Testis (tissue), 5 donors: ENCODE measurements at places on chromosomes 3 and 15. TPM values are rescaled to one million over a fixed set of nuclear protein-coding genes. Genes with fewer than 3 reads are reported as not detected.

GRCh38 chr15:98442901-98443300 lies 205.4 kb upstream of the IGF1R start:
- no peaks in the 10 kb centered on the region for H3K27me3 ChIP-seq
- H3K4me3 ChIP-seq, result no peak overlapping the region
- H3K4me1 ChIP-seq, result peaks cover 3% of the 10 kb centered on the region
- no peak for DNase-seq
- H3K36me3 ChIP-seq, result no peaks in the 10 kb centered on the region

GRCh38 chr15:99167201-99167600 lies 62.3 kb downstream of the SYNM start:
- no peaks in the 10 kb centered on the region for H3K36me3 ChIP-seq
- no peak overlapping the region for H3K4me3 ChIP-seq
- DNase-seq, result peak; percentile 0

- no peaks in the 10 kb centered on the region for H3K4me1 ChIP-seq
- no peak for DNase-seq
- H3K27ac ChIP-seq, result no peak overlapping the region
These were observed 404.4 kb upstream of the KCNMB2 start for GRCh38 chr3:178131801-178132200.

GRCh38 chr3:11574981-11575669 lies 68.6 kb downstream of the VGLL4 start:
- no peak overlapping the region for H3K27ac ChIP-seq
- no peaks in the 10 kb centered on the region for H3K27me3 ChIP-seq
- H3K36me3 ChIP-seq, result no peaks in the 10 kb centered on the region
- H3K4me1 ChIP-seq, result no peaks in the 10 kb centered on the region

A4GNT gene
- not detected for total RNA-seq

TMEM207 gene
- total RNA-seq, result 0.19 TPM

GRCh38 chr15:36961956-36962355 lies 138.4 kb downstream of the MEIS2 start:
- H3K27me3 ChIP-seq, result no peaks in the 10 kb centered on the region
- no peak overlapping the region for H3K27ac ChIP-seq
- no peaks in the 10 kb centered on the region for H3K36me3 ChIP-seq
- H3K4me3 ChIP-seq, result no peak overlapping the region
- no peak for DNase-seq

DNA sequence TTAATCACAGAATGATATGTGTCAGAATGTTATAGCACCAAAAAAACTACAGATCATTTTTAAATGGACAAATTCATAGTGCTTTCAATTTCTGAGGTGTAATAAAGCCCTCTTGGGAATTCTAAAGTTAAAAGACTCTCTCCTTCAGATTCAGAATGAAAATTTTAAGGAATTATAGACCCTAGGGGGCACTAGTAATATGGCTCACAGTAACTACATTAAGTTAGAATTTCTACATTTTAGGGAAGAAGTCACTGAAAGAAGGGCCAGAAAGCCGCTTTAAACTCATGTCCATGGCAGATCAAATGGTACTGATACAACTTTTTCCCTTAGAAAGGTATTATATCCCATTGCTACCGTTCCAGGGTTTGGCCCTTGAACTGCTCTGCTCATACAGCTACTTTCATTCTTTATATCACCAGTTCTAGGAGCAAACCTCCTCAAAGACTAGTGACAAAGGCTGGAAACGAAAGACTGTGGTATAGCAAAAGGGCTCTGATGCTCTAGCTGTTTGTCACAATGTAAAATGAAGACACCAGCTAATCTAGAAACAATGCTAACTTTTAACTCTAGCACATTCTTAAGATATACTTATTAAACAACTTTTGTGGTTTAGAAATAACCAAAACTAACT lies 18.1 kb downstream of the DAZL start:
- DNase-seq, result no peak
- no peaks in the 10 kb centered on the region for H3K36me3 ChIP-seq
- no peak overlapping the region for H3K4me3 ChIP-seq
- H3K27me3 ChIP-seq, result no peaks in the 10 kb centered on the region

DNA sequence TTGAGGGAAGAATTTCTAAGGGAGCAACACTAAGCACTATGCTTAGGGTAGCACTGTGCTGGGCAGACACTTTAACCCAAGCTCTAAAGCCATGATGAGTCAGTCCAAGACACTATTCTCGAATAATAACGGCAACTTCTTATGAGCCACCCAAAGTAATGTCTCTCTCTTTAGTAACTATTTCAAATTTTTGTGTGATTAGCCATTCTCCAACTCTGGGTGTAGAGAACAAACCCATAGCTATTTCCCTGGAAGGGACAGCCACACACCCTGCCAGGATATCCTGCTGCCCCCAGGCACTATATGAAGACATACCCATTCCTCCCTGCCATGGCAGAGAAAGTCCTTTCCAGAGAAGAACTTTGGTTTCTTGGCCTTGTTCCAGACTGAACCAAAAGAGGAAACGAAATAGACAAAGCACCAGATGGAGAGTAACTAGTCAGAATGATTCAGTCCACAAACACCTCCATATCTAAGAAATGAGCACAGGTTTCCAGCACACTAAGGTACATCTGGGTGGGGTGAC lies 384.9 kb upstream of the THBS1 start:
- no peak overlapping the region for H3K27ac ChIP-seq
- H3K36me3 ChIP-seq, result no peaks in the 10 kb centered on the region
- no peak for DNase-seq
- no peak overlapping the region for H3K4me3 ChIP-seq
- no peaks in the 10 kb centered on the region for H3K4me1 ChIP-seq
- no peaks in the 10 kb centered on the region for H3K27me3 ChIP-seq

DNA sequence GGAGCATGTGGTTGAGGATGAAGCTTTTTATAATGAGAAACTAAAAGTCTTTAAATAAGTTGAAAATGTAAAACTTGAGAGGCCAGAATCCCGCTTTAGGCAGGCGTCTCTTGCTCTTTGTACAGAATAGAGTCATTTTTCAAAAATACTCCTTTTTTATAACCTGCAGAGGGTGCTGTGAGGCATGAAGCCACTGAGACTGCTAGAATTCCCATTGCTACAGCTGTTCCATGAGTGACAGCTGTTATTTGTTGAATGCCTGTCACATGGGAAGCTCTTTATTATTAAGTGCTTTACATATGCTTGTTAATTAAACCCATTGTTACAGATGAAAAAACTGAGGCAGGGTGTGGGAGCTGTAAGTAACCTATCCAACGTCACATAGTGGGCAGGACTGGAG lies 18.5 kb downstream of the MINAR1 start:
- H3K27me3 ChIP-seq, result no peaks in the 10 kb centered on the region
- H3K4me3 ChIP-seq, result no peak overlapping the region
- DNase-seq, result no peak
- H3K27ac ChIP-seq, result no peak overlapping the region

ZNF662 gene
- 23.5 TPM for total RNA-seq

C3orf38 gene
- 33.0 TPM for total RNA-seq

DNA sequence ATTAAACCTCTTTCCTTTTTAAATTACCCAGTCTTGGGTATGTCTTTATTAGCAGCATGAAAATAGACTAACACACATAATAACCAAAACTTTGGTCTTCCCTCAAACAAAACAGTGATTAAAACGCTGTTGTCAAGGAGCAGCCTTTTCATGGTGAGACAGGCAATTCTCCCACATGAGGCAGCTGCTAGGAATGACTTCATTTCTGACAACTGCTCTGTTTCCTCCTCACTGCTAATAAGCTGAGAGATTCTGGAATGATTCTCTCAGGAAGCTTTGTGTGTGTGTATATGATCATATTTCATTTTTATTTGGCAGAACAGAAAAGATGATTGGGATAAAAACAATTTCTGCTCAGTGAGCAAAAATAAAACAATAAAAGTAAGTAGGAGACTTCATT lies 580.6 kb upstream of the ADAMTS9 start:
- no peak overlapping the region for H3K27ac ChIP-seq
- no peak overlapping the region for H3K4me3 ChIP-seq
- no peaks in the 10 kb centered on the region for H3K36me3 ChIP-seq

- H3K36me3 ChIP-seq, result no peaks in the 10 kb centered on the region
- no peak for DNase-seq
- no peak overlapping the region for H3K27ac ChIP-seq
- H3K4me1 ChIP-seq, result no peaks in the 10 kb centered on the region
- no peak overlapping the region for H3K4me3 ChIP-seq
These were observed 57.7 kb upstream of the CTSH start for GRCh38 chr15:79002581-79002980.

- H3K4me1 ChIP-seq, result no peaks in the 10 kb centered on the region
- no peaks in the 10 kb centered on the region for H3K27me3 ChIP-seq
- H3K4me3 ChIP-seq, result no peak overlapping the region
These were observed 115.0 kb upstream of the LRIG1 start for GRCh38 chr3:66615643-66616301.

GRCh38 chr3:195001961-195002861 lies 268.7 kb downstream of the XXYLT1 start:
- peaks cover 3% of the 10 kb centered on the region for H3K4me1 ChIP-seq
- no peak overlapping the region for H3K27ac ChIP-seq
- peak; percentile 40 for DNase-seq
- H3K36me3 ChIP-seq, result no peaks in the 10 kb centered on the region
- no peaks in the 10 kb centered on the region for H3K27me3 ChIP-seq

NANOGP8 gene
- 9.6 TPM for total RNA-seq

GOLGA8J gene
- total RNA-seq, result 11.5 TPM

- no peak overlapping the region for H3K27ac ChIP-seq
- no peak overlapping the region for H3K4me3 ChIP-seq
- DNase-seq, result no peak
- H3K36me3 ChIP-seq, result no peaks in the 10 kb centered on the region
- no peaks in the 10 kb centered on the region for H3K4me1 ChIP-seq
These were observed 165.3 kb downstream of the SHQ1 start for GRCh38 chr3:72682936-72683452.

DNA sequence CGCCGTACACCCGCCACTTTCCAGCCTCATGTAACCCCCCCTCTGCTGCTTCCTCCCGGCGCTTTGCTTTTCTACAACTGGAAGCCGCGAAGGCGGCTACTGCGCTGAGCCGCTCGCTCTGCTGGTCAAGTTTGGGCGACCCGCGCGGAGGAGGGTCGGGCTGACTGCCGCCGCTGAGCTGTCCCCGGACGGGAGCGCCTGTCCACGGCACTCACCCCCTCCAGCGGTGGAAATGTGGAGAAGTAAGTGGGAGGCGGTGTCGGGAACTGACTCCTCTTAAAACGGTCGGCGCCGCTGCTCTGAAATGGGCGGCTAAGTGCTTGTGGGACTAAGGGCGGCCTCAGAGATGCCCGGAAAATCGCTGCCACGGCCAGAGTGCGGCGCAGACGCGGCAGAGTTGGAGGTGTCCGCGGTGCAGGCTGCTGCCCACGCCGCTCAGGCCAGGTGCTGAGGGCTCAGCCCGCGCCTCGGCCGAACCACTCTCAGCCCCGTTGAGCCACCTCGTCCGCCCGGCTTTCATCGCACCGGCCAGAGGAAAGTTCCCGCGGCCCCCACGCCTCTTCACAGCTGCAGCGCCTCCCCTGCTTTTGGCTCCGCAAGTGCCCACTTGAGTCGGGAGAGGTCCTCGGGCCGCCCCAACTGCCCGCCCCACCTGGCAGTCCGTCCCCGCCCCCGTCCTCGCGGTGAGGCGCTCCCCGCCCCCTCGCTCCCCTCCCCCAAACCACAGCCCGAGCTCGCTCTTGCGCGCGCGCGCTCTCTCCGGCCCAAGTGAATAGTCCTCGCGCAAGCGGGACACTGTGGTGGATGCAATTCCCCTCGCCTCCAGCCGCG lies at the start of gene EPHA6:
Gene EPHA6 (plus strand): TSS at position 775 of the 831 bp plus-strand sequence.
- H3K36me3 ChIP-seq, result no peaks in the 10 kb centered on the region
- peak within 1 kb of the TSS; percentile 9 for H3K27ac ChIP-seq
- H3K27me3 ChIP-seq, result no peaks in the 10 kb centered on the region
